Lower lobe of right lung (tissue), 2 donors: ENCODE measurements at places on chromosomes 6 and 20. TPM values are rescaled to one million over a fixed set of nuclear protein-coding genes. Genes with fewer than 3 reads are reported as not detected.

GRCh38 chr6:16592223-16592911 is 168.9 kb downstream of the ATXN1 start:
- peaks cover 3% of the 10 kb centered on the region for H3K4me1 ChIP-seq
- no peaks in the 10 kb centered on the region for H3K36me3 ChIP-seq
- no peak overlapping the region for H3K4me3 ChIP-seq

ENPP5 gene
- 11.4 TPM for total RNA-seq

HTR1E gene
- total RNA-seq: not detected

- peaks cover 11% of the 10 kb centered on the region for H3K4me1 ChIP-seq
- H3K27ac ChIP-seq: no peak overlapping the region
- H3K4me3 ChIP-seq: no peak overlapping the region
- H3K36me3 ChIP-seq: peaks cover 27% of the 10 kb centered on the region
- DNase-seq: no peak
These were observed 20.5 kb upstream of the LTV1 start for GRCh38 chr6:143822584-143823024.

DNA sequence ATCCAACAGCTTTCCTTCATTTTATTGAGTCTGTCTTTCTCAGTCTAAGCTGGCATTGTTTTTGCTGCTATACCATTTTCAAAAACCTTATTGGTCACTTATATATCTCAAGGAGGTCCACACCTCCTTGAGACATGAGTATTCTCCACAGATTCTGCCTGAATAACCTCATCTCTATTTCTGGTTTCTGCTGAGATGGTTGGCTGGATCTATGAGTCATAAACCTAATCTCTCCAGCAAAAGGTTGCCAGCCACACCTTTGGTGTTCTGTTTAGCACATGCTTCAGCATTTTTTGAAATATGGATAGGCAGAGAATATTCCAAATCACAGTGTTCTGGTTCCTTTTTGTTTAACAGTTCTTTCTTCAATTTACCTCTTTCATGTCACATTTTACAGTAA is 40.8 kb upstream of the TMEM244 start:
- H3K27me3 ChIP-seq: no peaks in the 10 kb centered on the region
- no peaks in the 10 kb centered on the region for H3K36me3 ChIP-seq
- DNase-seq: no peak
- H3K4me3 ChIP-seq: no peak overlapping the region
- no peak overlapping the region for H3K27ac ChIP-seq

DNA sequence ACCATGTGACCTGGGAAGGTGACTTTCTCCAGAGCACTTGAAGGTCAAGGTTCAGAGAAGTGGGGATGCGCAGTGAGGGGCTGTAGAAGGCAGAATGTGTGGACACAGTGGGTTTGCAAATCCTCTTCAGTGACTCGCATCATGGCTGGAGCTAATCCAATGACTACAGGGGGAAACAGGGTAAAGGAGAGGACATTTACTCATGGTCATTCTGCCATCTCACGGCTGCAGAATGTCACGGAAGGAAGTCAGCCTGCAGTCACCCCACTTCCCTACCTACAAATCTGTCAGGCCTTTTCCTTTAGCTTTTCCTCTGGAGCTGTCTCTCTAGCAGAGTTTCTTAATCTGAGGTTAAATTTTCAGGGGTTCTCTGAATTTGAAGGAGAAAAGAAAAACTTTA is 337.6 kb downstream of the CDC5L start:
- DNase-seq: no peak
- no peaks in the 10 kb centered on the region for H3K4me1 ChIP-seq
- no peak overlapping the region for H3K27ac ChIP-seq
- no peaks in the 10 kb centered on the region for H3K36me3 ChIP-seq
- no peak overlapping the region for H3K4me3 ChIP-seq

DNA sequence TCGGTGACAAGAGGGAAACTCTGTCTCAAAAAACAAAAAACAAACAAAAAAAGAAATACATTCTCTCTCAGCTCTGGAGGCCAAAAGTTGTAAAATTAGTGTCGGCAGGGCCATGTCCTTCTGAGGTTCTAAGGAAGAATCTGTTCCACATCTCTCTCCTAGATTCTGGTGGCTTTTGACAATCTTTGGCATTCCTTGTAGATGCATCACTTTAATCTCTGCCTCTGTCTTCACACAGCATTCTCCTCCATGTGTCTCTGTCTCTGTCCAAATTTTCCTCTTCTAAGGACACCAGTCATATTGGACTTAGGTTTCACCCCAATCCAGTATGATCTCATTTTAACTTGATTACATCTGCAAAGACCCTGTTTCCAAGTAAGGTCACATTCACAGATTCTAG is 9.1 kb downstream of the PPP2R5D start:
- no peak overlapping the region for H3K4me3 ChIP-seq
- no peaks in the 10 kb centered on the region for H3K27me3 ChIP-seq
- H3K4me1 ChIP-seq: peaks cover under 1% of the 10 kb centered on the region
- no peak for DNase-seq
- peaks cover 32% of the 10 kb centered on the region for H3K36me3 ChIP-seq

GRCh38 chr6:160986851-160987250 is 4.7 kb upstream of the MAP3K4 start:
- no peaks in the 10 kb centered on the region for H3K27me3 ChIP-seq
- H3K4me1 ChIP-seq: peaks cover 5% of the 10 kb centered on the region
- no peak for DNase-seq

TEAD3 gene
- 17.0 TPM for total RNA-seq
